ENCODE measurements at places on chromosomes 2 and 18.

- DNase-seq, result no peak
These were observed 114.6 kb upstream of the KCTD1 start for GRCh38 chr18:26662996-26663395.

DNA sequence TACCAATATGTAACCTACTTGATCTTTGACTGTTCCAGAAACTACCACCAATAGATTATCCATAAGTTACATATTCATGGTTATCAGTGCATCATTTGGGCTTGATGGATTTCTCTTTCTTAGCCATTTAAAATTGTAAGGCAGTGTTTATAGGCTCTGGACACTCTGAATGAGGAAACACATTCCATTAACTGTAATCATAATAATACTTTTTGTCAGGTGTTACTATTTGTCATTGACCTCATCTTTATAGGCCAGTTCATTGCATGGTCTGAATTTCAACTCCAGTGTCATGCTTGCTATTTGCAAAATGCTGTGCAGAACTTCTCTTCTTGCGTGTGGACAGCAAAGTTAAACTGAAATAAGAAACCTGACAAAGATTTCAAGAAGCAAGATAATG, 1340.2 kb upstream of the ZEB2 start:
- DNase-seq, result no peak

DNA sequence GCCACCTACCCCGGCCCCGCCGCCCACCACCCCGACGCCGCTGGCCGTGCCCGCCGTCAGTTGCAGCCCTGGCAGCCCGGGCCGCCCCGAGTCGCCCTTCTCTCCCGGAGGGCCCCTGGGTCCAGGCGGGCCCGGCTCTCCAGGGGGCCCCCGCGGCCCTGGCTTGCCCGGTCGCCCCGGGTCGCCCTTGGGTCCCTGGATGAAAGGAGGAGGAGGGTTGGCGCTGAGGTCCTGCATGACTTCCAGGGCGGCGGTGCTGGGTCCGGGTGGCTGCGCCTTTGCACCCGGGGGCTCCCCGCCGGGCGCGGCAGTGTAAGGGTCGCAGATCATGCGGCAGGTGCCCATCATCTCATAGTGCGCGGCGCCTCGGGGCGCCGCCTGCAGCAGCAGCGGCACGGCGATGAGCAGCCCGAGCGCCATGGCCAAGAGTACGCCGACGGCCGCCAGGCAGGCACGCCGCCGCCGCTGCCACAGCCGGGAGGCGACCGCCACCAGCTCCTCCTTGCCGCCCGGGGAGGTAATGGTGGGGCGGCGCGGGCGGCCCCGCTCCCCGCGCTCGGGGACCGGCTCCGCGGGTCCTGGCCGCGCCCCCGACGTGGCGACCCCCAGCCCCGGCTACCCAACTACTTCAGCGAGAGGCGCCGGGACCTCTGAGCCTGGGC, 570 bp downstream of the C1QL2 start:
- DNase-seq, result no peak

GRCh38 chr2:208147759-208148158, 1.8 kb upstream of the CRYGB start:
- DNase-seq, result no peak

GRCh38 chr2:135258193-135258592, 206.1 kb downstream of the RAB3GAP1 start:
- no peak for DNase-seq

DNA sequence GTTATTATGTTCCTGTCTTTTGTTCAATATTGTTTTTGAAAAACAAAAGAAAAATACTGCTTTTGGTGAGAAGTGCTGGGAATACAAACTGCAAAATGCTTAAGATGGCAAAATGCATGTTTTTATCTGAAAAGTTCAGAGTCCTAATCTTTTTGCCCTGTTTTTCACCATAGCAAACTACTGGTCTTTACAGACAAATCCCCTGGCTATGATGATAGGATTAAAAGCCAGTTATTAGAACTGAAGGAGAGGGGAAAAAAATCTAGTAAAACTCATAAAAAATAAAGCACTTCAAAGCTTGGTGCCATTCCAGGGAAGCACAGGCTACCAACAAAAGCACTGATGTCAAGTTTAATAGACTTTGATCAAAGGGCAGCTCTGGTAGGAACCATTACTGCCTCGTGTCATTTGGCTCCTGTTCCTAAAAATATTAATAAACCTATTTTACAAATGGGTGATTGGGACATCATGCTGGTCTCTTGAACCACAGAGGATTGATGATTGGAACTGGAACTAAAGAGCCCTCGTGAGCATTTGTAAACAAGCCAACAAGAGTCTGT, 194.7 kb downstream of the RAB3GAP1 start:
- no peak for DNase-seq

GRCh38 chr2:85439986-85440385, 21.5 kb downstream of the SH2D6 start:
- DNase-seq, result no peak

DNA sequence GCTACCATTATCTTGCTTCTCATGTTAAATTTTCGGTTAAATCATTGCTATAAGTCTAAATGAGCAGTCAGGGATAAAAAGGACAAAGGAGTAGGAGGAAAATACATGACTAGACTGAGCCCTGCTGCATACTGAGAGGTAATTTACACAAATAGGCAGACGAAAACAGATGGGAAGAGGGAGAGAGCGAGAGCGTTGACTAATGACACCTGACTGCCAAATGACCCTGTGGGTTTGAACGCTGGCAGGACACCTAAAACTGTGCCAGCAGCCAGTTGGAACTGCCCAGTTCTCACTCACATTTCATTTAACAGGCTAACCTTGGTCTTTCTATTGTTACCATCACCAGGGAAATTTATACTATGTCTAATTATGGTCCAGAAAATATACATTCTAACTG, 978.2 kb downstream of the CPS1 start:
- DNase-seq, result no peak

GRCh38 chr2:205895981-205896655, 189.9 kb downstream of the INO80D start:
- no peak for DNase-seq

DNA sequence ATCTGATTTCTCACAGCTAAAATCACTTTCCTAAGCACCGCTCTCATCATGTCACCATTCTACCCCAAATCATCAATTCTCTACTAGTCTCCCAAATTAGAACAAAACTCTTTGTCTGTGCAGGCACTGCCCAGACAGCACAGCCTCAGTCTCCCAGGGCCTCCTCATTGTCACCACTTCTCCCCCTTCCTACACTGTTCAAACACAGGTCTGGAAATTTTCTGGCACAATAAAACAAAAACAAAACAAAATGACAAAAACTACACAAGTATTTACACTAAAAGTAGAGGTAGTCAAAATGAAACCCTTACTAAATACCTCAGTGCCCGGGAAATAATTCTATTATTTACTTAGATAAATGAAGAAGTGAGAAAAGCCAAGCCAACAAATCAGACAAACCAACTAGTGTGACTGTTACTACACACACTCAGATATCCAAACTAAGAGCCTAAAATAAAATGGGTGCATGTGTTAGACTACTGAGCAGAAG, 156.2 kb upstream of the DNMT3A start:
- no peak for DNase-seq

DNA sequence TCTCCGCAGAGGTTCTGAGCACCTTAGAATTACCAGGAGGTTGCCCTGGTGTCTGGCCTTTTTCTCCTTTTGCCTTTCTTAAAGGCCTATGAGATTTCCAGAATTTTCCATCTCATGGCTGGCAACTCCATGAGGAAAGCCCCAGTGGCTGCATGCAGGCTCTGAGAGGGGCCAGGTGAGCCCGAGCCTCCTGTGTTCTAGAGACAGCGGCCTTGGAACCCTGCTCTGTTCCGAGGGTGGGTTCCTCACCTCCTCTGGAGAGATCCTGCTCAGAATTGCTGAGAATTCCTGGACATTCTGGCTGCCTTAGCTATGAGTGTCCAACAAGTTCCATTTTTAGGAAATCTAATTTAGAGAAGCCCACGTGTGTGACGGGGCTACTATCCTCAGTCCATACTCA, 35.7 kb upstream of the HPCAL1 start:
- no peak for DNase-seq

DNA sequence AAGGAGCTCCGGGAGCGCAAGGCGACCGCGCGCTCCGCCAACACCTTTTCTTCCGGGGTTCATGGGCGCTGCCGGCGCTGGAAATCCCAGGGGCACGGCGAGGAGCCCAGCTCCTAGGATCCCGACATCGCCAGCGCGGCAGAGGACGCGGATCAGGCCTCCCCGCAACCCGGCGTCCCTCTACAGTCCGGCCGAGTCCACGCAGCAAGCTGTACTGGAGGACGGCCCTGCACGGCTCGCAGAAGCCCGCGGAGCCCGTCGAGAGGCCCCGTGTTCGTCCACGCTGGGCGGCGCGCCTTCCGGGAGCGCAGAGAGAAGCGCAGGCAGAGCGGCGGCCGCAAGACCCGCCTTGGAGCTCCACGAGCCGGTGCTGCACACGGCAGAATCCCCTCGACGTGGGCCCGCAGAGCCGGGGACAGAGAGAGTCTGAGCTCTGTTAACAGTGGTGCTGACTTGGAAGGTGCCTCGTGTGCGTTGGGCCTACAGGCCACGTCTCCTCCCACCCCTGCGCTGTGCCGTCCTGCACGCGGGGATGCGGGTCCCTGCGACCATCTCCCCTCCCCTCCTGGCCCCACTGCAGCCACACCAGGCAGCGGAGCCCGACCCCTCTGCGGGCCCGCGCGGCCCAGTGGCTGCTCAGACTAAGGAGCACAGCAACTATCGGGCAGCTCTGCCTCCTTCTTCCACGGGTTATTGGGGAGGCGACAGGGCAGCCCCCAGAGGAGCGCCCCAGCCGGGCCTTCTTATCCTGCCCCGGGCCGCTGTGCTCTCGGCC, 28.1 kb upstream of the PTPN2 start:
- no peak for DNase-seq

DNA sequence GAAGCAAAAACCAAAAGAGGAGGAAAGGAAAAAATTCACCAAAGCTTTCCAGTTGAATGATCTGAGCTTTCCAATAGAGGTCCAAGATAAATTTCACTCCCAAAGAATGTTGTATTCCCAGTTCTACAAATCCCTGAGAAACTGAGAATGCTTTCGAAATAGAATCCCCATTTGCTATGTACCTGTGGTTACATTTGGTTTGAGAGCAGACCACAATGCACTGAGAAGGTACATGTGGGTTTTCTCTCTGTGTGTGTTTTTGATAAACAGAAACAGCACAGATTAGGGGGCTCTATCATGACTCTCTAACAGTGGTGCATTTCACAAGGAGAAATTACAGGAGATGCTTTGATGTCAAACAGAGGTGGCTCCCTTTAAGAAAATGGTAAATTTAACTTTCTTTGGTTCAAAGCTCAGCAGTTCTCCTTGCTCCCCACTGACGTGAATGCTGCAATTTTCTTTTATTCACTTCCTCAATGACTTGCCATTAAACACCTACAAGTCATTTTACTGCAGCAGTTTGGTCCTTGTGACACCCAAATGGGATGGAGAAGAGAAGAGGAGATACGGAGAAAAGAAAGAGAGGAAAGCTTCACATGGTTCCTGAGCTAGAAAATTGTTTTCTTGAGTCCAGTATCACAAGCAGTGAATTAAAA, 108.7 kb downstream of the EPHA4 start:
- no peak for DNase-seq

- no peak for DNase-seq
These were observed 60.2 kb downstream of the CDCA7 start for GRCh38 chr2:173414823-173415322.

DNA sequence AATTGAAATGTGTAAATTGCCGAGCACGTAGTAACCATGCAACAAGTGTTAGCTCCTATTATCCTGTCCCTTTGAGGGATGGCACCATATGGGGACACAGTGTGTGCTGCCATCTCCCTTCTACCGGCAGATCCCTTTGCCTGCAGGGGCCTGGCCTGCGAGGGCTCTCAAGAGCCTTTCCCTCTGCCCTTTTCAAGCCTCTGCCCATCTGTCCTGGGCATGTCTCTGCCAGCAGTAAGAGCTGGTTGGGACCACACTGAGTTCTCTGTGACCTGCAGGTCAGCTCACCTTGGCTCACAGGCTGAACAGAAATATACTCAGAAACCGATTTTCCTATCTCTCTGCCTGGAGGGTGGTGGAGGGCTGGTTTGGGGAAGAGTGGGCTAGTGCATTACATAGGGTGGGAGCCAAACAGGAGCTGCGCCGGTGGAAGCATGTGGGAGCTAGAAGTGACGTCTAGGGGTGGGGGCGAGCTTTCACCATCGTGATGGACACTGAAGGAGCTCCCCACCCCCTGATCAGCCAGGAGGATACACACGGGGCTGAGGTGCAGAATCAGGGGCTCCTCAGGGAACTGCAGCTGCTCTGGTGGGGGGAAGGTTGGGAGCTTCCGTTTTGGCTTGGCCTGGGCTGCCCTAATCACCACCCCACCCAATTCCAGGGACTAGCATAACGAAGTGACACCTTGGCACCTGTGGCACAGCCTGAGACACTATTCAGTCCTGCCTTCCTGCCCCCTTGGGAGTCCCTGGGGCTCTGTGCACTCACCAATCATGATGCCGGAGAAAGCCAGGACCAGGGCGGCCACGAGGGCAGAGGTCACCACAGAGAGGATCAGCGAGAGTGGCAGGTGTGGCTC, 109.7 kb downstream of the CLIP4 start:
- DNase-seq, result no peak

- no peak for DNase-seq
These were observed 34.6 kb upstream of the DNER start for GRCh38 chr2:229748950-229749349.

DNA sequence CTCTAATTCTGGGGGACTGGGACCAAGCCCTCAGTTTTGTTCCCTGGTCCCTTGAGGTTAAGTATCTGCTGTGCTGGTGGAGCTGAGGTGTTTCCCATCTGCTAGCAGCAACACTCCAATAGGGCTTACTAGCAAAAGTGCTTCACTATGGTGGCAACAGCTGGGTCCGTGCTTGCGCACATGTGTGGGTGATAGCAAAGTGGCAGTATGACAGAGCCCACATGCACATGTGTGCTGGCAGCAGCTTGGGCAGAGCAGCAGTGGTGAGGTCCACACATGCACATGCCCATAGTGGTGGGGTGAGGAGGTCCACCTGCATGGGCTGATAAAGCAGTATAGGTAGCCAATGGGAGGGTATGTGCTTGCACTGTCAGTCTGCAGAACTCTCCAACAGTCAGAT, 1723.7 kb downstream of the SUCLG1 start:
- no peak for DNase-seq

- DNase-seq, result no peak
These were observed 150.2 kb downstream of the FSHR start for GRCh38 chr2:49004036-49004626.

DNA sequence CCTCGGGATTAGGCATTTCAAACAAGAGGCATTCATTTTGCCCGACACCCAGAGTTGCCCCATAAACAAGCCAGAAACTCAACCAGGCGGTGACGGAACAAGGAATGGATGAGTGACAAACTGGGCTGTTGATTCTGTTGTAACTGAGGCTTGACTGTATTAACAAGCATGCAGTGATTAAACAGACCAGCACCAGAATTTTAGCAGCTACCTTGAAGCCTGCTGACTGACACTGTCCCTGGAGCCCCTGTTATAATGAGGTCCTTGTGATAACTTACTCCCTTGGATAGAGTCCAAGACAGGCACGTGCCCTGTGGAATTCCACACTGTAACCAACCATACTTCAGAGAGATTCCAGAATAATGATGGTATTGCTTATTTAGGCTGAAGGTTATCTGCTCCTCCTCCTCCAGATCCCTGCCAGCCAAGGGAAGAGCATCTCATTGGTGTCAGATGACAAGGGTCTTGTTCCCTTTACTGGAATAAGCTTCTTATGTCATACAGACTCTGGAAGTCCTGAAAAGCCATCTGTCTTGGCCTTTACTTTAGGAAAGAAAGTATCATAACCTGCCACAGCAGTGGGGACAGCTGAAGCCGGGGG, 97.1 kb upstream of the RMDN2 start:
- no peak for DNase-seq

All from stimulated activated CD4-positive, alpha-beta T cell treated with anti-CD3 and anti-CD28 coated beads, Interleukin-1b, Interleukin-23, amount 100 ng/mL, for 1 hour (primary cell).